ENCODE measurements at places on chromosomes 3 and 15.
A peak's percentile ranks its signal among the peaks of the same experiment; 100 is the strongest.

GRCh38 chr3:180996415-180996932 lies 6.9 kb upstream of the DNAJC19 start:
- DNase-seq: no peak

DNA sequence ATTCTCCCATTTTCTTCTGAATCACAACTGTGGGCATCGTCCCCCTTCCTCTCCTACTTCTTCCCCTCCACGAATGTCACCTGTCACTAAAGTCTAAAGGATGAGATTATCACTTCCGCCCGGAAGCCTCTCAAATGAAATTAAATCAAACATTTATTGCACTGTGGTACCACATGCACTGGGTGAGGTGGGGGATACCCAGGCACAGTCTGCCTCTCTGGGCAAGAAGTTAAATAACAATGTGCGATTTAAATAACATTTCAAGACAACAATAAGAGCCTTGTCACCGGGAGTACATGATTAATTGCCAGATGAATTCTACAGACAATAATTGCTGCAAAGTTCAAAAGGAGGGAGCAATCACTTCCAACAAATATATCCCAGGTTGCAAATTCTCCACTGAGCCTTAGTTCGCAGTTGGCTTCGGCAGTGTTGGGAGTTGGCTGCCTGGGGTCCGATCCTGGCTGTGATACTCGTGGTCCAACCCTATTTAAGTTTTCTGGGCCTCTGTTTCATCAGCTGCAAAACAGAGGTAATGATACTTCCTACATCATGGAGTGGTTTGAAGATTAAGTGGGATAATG lies 77.7 kb downstream of the FOXP1 start:
- DNase-seq: no peak

DNA sequence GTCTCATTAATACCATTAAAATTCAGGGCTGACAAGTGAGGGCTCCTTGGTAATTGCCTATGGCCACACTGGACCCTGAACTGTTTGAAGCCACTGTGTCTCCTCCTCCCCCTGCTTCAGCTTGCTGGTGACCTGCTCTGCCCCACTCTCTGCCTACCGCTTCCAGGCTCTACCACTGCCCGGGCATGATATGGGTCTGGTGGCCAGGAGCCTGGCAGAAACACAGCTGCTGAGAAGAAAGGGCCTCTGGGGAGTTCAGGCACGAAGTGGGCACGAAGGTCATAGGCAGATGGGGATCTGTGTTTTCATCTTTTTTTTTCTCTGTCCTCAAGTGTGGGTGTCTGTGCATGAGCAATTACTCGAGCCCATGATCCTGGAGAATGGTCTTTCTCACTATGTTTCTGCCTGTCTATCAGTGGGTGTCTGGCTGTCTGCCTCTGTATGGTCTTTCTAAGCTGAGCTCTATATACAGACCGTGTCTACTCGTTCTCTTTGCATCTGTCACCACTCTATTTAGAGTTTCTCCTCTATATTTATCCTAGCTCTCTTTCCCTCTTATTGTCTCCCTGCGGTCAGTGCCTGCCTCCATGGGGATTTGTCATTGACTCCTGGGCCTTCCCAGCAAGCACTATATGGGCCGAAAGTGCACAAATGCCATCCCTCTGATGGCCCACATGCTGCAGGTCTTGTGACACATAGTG lies 42.1 kb upstream of the EPHB1 start:
- DNase-seq: no peak

- no peak for DNase-seq
Measured at GRCh38 chr3:130509008-130509407, 8.0 kb upstream of the COL6A6 start.

DNA sequence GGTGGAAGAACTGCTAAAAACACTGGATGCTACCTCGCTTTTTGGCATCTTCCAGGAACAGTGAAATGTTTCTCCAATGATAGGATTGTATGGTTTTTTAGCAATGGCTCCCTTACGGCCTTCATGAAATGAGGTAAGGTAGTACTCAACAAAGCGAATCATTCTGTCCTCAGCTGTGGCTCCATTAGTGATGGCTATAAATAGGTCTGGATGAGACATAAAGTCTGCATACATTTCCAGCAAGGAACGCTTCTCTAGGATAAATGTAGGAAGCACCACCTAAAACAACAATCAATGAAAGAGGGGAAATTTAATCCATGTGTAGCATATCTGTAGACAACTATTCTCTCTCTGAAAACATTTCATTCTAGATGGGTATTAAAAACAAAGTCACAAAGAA lies 32.4 kb upstream of the SNX4 start:
- no peak for DNase-seq

DNA sequence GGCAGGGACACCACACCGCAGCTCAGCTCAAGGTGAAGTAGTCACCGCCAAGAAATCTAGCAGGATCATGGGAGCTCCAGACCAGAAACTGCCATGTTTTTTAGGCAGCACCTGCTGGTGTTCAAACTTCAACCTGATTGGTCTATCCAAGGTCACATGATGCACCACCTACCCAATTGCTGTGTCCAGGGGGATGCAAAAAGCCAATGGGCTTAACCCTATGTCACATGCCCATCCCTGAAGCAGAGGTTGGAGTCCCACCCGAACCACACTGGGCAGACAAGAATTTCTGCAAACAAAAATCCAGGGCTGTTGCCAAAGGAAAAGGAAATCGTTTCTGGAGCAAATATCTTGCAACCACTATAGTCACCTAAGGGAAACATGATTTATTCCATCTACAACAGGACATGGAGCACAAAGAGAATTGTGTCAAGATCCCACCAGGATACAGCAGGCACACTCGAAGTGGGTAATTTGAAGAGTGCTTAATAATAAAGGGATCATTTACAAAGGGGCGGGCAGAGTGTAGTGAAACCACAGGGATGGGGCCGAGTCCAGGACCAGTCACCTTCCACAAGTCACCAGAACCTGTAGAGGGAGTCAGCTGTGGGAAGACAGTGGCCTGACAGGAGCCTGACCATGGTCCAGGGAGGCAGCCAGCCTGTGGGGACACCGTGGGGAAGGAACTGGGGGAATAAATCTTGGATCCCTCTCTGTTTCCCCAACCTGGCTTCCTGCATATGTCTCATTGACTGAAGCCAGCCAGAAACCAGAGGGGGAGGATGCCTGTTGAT lies 34.2 kb upstream of the TSEN2 start:
- no peak for DNase-seq

DNA sequence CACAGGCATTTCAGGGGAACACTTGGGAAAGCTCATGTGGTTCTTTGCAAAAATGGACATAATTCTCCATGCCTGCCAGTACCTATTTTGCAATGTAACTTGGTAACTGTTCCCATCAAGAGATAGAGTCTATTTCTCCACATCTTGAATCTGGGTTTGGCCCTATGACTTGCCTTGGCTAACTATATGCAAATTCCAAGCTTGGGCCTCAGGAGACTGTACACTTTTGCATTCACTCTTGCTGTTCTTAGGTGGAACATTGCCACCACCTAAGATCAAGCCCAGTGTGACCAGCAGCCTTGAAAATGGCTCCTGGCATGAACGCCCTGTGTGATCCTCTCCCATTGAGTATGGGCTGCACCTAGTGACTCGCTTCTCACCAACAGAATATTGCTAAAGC lies 19.8 kb upstream of the SMAD6 start:
- DNase-seq: no peak

DNA sequence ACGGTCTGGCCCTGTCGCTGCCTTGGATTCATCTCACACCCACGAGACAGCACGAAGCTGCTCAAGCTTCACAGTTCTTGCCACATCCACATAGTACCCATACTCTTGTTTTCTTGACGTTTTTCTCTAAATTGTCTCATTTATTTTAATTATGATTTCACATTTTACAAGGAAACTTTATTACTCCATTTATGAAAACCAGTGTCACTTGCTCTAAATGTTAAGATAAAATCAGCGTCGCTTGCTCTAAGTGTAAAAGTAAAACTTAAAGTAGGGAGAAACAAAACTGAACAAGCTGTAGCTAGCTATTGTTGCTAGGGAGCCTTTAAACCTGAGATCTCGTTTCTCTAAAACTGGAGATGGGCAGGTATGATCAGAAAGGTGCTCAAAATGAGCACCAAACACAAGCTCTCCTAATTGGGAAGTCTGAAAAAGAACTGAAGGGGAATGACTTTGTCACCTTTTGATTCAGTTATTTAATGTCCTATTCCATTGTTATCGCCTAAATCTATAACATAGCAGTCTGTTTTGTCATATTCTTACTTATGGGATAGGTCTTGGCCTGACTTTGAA lies 680 bp downstream of the IFT122 start:
- DNase-seq: no peak

DNA sequence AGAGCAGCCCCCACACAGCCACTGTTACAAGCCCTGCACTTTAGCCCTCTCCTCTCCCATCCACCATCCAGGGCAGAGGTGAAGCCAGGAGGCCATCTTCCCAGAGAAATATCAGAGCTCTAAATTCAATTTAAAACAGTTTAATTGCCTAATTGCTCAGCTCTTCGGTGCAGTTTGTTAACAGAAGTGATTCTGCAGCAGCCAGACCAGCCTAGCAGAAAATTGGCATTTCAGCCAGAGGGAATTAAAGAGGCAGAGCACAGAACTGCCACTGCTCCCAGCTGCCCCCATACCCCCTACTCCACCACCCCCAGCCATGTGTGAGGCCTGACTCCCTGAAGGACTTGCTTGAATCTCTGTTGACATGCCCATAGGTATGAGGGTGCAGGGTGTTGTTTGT lies 38.5 kb downstream of the TPRA1 start:
- DNase-seq: no peak

GRCh38 chr3:193465992-193466608 lies 87.5 kb upstream of the ATP13A5 start:
- DNase-seq: no peak

DNA sequence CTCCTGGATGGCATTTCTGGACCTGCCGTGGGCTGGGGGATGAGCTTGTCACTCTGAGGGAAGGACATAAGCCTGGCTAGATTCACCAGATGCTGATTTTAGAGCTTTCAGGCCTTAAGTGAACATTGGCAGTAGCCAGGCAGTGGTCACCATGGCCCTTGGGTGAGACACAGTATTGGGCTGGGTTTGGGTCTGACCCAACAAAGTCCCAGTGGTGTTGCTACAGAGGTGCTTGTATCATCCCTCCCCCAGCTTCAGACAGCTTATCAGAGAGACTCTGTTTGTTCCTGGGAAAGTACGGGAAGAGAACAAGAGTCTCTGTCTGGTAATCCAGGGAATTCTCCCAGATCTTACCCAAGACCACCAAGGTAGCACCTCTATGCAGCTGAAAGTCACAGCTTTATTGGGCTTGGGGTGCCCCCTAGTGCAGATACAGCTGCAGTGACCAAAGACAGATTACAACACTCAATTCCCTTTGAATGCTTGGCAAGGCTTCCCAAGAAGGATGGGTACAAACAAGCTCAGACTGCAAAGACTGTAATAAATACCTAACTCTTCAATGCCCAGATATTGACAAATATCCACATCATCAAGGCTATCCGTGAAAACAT lies 9.8 kb upstream of the RUVBL1 start:
- peak; percentile 42 for DNase-seq

DNA sequence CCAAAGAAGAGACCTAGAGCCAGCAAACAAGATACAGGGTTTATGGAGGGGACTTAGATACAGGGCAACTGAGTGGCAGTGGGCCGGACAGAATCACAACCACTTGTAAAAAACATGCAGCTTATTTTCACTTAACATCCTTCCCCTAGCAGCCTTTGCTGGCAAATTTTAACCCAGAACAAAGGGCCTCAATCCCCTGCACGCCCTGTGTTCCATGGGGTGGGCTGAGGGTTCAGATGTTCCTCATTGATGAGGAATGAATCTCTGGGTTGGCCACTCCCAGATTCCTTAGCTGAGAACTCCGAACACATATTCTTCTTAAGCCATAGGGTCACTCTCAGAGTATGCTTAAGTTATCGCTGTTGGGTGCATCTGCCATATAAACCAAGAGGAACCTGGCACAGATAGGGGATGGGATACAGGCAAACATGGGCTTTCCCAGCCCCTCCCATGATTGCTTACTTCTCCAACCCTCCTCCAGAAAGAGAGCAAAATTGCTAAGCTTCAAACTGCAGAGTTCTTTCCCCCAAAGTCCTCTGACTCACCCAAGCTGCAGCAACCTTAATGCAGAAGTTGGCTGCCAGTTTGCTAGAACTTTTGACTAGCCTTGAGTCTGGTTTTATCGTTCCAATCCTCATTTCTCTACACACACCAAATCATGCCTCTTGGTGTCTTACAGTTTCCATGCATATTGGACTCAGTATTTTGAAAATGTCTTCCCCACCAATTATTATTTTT lies 146.9 kb downstream of the CD47 start:
- peak; percentile 42 for DNase-seq
